ENCODE measurements at places on chromosomes 4 and X.

- H3K36me3 ChIP-seq = no peaks in the 10 kb centered on the region
- H3K27ac ChIP-seq = no peak overlapping the region
- H3K4me3 ChIP-seq = no peak overlapping the region
- H3K27me3 ChIP-seq = peaks cover 4% of the 10 kb centered on the region
Observed at GRCh38 chr4:16122308-16122711, 38.5 kb upstream of the PROM1 start.

DNA sequence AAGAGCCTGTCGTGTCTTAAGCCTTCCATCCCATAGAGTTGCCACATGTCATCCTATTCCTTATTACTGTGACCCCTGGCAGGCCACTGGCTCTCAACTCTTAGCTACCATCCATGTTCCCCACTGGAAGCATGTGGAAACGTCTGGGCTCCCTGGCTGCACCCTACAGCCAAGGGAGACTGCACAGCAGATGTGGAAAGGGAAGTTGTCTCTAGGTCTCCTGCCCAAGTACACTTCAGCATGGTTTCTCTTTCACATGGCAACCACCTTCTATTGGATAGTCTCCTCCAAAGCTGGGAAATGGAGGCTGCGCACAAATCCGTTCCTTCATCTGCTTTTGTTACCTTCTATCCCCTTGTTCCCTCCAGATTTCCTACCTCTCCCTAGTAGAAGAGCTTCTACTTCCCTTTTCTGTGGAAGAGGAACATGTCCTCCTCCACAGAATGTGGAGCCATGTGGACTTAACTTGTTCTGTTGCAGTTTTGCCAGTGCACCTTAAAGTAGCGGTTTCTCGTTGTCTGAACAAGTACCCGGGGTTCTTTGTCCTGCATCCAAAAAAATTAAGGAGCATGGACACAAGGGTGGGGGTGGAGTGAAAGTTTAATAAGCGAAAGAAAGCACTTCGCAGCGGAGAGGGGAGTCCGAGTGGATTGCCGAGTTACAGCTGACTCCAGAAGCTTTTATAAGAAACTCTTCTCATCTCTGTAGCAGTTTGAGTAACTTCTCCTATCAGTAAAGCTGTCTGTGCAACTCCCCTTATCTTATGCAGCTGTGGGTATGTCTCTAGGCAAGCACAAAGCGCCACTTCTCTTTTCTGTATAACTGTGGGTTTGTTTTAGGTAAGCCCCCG, 52.5 kb downstream of the HMGB2 start:
- no peak overlapping the region for H3K4me3 ChIP-seq
- no peak for DNase-seq
- peaks cover 17% of the 10 kb centered on the region for H3K4me1 ChIP-seq
- H3K27me3 ChIP-seq = no peaks in the 10 kb centered on the region
- peak overlapping the region; percentile 8 for H3K27ac ChIP-seq

DNA sequence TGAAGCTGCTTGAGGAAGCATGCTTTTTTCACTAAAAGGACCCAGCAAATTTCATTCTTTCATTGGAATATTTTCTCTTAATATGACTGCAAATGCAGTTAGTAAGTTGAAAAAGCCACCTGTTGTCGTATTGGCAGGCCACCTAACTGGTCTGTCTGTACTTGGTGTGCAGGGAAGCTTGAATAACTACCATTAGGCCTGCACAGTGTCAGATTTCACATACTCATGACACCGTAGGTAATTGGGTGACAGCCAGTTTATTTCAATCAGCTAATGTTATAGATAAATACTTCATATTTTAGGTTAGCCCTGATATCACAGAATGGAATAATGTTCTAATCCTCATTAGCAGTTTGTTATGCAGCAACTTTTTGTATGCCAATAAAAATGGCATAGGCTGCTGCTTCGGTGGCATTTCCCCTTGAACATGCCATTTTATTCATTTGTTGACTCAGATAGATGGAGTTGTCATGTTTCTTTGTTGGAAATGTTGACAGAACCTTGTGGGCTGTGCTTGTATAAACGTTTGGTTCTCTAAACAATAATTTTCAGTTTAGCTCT, 173.7 kb downstream of the RPA4 start:
- DNase-seq = no peak
- peaks cover 1% of the 10 kb centered on the region for H3K4me1 ChIP-seq
- no peaks in the 10 kb centered on the region for H3K27me3 ChIP-seq
- no peaks in the 10 kb centered on the region for H3K36me3 ChIP-seq
- no peak overlapping the region for H3K27ac ChIP-seq

DNA sequence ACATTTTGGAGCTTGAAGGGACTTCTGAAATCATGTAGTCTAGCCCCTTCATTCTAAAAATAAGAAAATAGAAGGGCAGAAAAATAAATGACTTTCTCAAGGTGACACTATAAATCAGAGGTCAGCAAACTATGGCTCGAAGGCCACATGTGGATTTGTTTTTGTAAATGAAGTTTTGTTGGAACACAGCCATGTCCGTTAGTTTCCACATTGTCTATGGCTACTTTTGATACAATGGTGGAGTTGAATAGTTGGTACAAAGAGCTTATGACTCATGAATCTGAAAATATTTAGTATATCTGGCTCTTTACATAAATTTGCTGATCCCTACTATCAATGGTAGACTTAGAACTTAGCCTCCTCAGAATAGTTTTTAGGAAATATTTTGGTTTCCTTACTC, 302.4 kb upstream of the PRPS2 start:
- no peaks in the 10 kb centered on the region for H3K36me3 ChIP-seq
- DNase-seq = no peak
- H3K27me3 ChIP-seq = no peaks in the 10 kb centered on the region

GRCh38 chrX:49058794-49059193, at the start of gene CCDC120:
CCDC120 (plus strand) TSS chrX:49058999; CDS start chrX:49062042, 3,043 bp downstream.
- H3K36me3 ChIP-seq = peaks cover 7% of the 10 kb centered on the region
- H3K27me3 ChIP-seq = no peaks in the 10 kb centered on the region
- H3K27ac ChIP-seq = no peak within 1 kb of the TSS
- no peak for DNase-seq
- peaks cover 16% of the 10 kb centered on the region for H3K4me1 ChIP-seq
- no peak within 1 kb of the TSS for H3K4me3 ChIP-seq

- H3K4me1 ChIP-seq = no peaks in the 10 kb centered on the region
- DNase-seq = no peak
- no peak overlapping the region for H3K27ac ChIP-seq
- H3K36me3 ChIP-seq = no peaks in the 10 kb centered on the region
- no peaks in the 10 kb centered on the region for H3K27me3 ChIP-seq
- no peak overlapping the region for H3K4me3 ChIP-seq
Observed at GRCh38 chr4:156495091-156495490, 476.5 kb downstream of the PDGFC start.

- no peaks in the 10 kb centered on the region for H3K4me1 ChIP-seq
- H3K4me3 ChIP-seq = no peak overlapping the region
- H3K27ac ChIP-seq = no peak overlapping the region
- H3K36me3 ChIP-seq = no peaks in the 10 kb centered on the region
- H3K27me3 ChIP-seq = peaks cover 2% of the 10 kb centered on the region
- DNase-seq = no peak
Observed at GRCh38 chrX:134660627-134661026, 2.4 kb upstream of the PLAC1 start.

DNA sequence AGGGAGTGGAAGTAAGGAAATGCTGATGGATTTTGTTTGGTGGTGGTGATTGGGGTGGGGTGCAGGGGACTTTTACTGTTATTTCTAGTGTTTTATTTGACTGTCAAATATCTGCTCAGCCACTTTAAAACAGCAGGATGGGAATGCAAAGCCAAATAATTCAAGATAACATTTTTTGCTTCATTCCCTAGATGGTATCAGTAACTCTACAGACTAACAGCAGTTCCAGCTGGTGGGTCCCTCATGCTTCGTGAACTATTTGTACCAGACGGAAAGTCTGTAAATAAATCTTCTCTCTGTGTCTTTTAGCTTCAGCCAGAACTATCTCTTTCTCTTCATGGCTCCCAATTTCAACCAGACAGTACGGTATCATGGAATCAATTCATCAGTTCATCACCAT, 27.5 kb downstream of the GPR143 start:
- peaks cover 2% of the 10 kb centered on the region for H3K27me3 ChIP-seq
- no peak overlapping the region for H3K27ac ChIP-seq
- DNase-seq = no peak

- peaks cover 12% of the 10 kb centered on the region for H3K27me3 ChIP-seq
- no peak overlapping the region for H3K4me3 ChIP-seq
- no peaks in the 10 kb centered on the region for H3K36me3 ChIP-seq
- no peak overlapping the region for H3K27ac ChIP-seq
- no peak for DNase-seq
- H3K4me1 ChIP-seq = no peaks in the 10 kb centered on the region
Observed at GRCh38 chr4:86522349-86522748, 71.8 kb upstream of the PTPN13 start.

- peaks cover 16% of the 10 kb centered on the region for H3K4me1 ChIP-seq
- no peak overlapping the region for H3K4me3 ChIP-seq
- peaks cover 3% of the 10 kb centered on the region for H3K36me3 ChIP-seq
- no peaks in the 10 kb centered on the region for H3K27me3 ChIP-seq
Observed at GRCh38 chrX:56726605-56727004, 2.4 kb upstream of the NBDY start.

DNA sequence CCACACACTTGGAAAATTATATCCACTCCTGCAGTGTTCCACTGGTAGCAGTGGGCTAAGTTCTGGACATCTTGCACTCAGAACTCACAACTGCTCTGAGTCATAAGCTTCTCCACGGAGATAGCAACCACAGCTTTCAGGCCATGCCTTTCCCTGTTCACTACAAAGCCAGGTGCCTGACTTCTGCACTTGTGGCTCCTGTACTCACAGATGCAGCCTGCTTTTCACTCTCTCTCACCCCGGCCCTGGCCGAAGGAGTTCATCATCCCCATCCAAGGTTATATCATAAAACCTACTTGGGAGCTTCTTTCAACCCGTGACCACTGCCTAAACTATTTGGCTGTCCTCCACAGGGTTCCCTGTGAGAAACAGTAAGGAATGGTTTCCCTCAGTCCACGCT, 999.4 kb downstream of the GLUD2 start:
- H3K36me3 ChIP-seq = no peaks in the 10 kb centered on the region
- no peak overlapping the region for H3K27ac ChIP-seq
- no peaks in the 10 kb centered on the region for H3K4me1 ChIP-seq
- no peaks in the 10 kb centered on the region for H3K27me3 ChIP-seq

GRCh38 chr4:88445252-88445651, 11.7 kb upstream of the HERC5 start:
- H3K27me3 ChIP-seq = no peaks in the 10 kb centered on the region
- no peak overlapping the region for H3K4me3 ChIP-seq
- no peak for DNase-seq
- H3K27ac ChIP-seq = no peak overlapping the region
- no peaks in the 10 kb centered on the region for H3K4me1 ChIP-seq

- no peak overlapping the region for H3K4me3 ChIP-seq
- H3K27me3 ChIP-seq = no peaks in the 10 kb centered on the region
- no peak overlapping the region for H3K27ac ChIP-seq
Observed at GRCh38 chr4:140662082-140662869, 93.5 kb upstream of the UCP1 start.

- H3K36me3 ChIP-seq = no peaks in the 10 kb centered on the region
- H3K4me1 ChIP-seq = no peaks in the 10 kb centered on the region
- no peak overlapping the region for H3K4me3 ChIP-seq
Observed at GRCh38 chrX:78839711-78840110, 92.2 kb downstream of the LPAR4 start.

- peak overlapping the region; percentile 87 for H3K27ac ChIP-seq
- no peak for DNase-seq
- no peaks in the 10 kb centered on the region for H3K36me3 ChIP-seq
- H3K4me1 ChIP-seq = peaks cover 23% of the 10 kb centered on the region
Observed at GRCh38 chr4:77493120-77493752, 112.4 kb upstream of the CXCL13 start.

GRCh38 chr4:92303621-92304027, at the start of gene GRID2:
GRID2 (plus strand) TSS chr4:92303966.
- H3K4me3 ChIP-seq = no peak within 1 kb of the TSS
- peaks cover 3% of the 10 kb centered on the region for H3K4me1 ChIP-seq
- no peak within 1 kb of the TSS for H3K27ac ChIP-seq
- no peaks in the 10 kb centered on the region for H3K36me3 ChIP-seq
- H3K27me3 ChIP-seq = peaks cover 27% of the 10 kb centered on the region

GRCh38 chr4:118845552-118846050, 9.7 kb upstream of the SEC24D start:
- H3K27me3 ChIP-seq = peaks cover 6% of the 10 kb centered on the region
- DNase-seq = no peak
- no peak overlapping the region for H3K27ac ChIP-seq
- peaks cover 3% of the 10 kb centered on the region for H3K36me3 ChIP-seq
- peaks cover 7% of the 10 kb centered on the region for H3K4me1 ChIP-seq

DNA sequence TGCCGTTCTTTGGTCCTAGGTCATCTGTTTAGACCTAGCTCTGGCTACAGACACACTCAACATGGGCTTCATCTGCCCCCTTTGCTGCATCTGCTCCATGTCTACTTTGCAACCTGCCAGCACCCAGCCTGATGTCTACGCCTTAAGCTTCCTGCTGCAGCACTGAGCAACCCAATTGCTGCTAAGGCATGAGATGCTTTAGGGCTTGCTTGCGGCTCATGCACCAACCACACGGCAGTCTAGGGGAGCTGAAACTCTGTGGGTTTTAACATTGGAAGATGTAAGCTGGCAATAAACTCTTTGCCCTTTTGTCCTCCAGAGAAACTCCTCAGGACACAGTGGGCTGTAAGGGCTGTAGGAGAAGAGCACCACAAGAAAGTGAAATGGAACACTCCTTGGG, 11.7 kb upstream of the CLNK start:
- H3K27ac ChIP-seq = no peak overlapping the region
- DNase-seq = no peak
- H3K4me1 ChIP-seq = no peaks in the 10 kb centered on the region
- H3K36me3 ChIP-seq = no peaks in the 10 kb centered on the region
- H3K4me3 ChIP-seq = no peak overlapping the region

GRCh38 chr4:7343950-7344349, 90.8 kb downstream of the PSAPL1 start:
- no peaks in the 10 kb centered on the region for H3K27me3 ChIP-seq
- no peak overlapping the region for H3K4me3 ChIP-seq
- H3K4me1 ChIP-seq = no peaks in the 10 kb centered on the region
- H3K27ac ChIP-seq = no peak overlapping the region
- no peak for DNase-seq
- no peaks in the 10 kb centered on the region for H3K36me3 ChIP-seq

- H3K36me3 ChIP-seq = peaks cover 37% of the 10 kb centered on the region
- H3K4me3 ChIP-seq = no peak overlapping the region
- no peak overlapping the region for H3K27ac ChIP-seq
- peaks cover 8% of the 10 kb centered on the region for H3K4me1 ChIP-seq
- no peak for DNase-seq
Observed at GRCh38 chr4:147678106-147678505, 5.9 kb downstream of the PRMT9 start.

DNA sequence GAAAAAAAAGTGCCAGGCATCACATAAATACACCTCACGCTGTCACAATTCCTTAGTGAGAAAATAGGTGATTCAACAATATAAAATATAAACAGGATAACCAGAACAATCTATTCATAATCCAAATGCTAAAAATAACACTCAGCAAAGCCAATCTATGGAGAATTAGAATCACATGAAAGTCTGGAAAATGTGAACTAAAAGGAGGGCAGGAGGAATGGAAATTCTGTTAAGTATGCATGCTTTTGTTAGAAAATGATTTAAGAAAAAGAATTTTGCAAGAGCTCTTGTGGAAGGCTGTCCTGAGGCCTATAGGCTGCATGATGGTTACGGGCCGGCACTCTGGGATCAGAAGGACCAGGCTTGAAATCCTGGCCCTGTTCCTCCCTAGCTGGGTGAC, 70.6 kb upstream of the PROM1 start:
- no peak overlapping the region for H3K27ac ChIP-seq
- H3K27me3 ChIP-seq = no peaks in the 10 kb centered on the region
- H3K36me3 ChIP-seq = no peaks in the 10 kb centered on the region
- H3K4me1 ChIP-seq = no peaks in the 10 kb centered on the region

- peaks cover 7% of the 10 kb centered on the region for H3K4me1 ChIP-seq
- H3K27me3 ChIP-seq = no peaks in the 10 kb centered on the region
- no peak overlapping the region for H3K4me3 ChIP-seq
- no peak overlapping the region for H3K27ac ChIP-seq
- no peak for DNase-seq
Observed at GRCh38 chrX:44011506-44011905, 38.3 kb upstream of the NDP start.
